ENCODE measurements at places on chromosomes 3 and 15.

DNA sequence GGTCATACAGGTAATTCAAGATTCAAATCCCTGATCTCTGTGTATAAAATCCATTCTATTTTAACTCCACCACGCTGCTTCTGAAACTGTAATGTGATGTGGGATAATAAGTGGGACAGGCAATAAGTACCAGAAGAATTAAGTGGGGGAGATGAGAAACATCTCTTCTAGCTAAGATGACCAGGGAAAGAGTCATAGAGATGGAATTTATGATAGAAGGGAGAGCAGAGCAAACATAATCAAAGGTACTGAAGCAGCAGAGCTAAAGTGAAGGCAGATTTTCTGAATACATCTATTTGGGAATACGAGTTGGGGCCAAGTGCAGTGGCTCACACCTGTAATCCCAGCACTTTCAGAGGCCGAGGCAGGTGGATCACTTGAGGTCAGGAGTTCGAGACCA lies 4.9 kb downstream of the MRPL47 start:
- DNase-seq: no peak

DNA sequence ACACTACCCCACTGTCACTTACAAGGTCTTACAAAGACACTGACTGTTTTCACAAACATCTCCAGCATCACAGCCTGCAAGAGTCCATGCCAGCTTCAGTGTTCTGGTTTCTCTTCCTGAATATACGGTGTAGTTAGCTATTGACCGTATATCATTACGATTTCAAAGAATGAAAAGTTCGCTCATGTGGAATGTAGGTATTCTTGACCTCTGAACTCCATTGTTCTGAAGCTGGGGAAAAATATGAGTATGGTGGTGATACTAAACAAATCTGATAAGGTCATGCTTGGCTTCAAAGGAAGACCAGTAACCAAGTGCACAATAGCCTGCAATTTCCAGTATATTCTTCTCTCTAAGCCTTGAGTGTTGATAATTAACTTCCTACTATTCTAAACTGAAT lies 315.7 kb upstream of the WNT5A start:
- DNase-seq: no peak

- DNase-seq: no peak
These were observed 100.7 kb downstream of the SNRPN start for GRCh38 chr15:25055356-25056068.

DNA sequence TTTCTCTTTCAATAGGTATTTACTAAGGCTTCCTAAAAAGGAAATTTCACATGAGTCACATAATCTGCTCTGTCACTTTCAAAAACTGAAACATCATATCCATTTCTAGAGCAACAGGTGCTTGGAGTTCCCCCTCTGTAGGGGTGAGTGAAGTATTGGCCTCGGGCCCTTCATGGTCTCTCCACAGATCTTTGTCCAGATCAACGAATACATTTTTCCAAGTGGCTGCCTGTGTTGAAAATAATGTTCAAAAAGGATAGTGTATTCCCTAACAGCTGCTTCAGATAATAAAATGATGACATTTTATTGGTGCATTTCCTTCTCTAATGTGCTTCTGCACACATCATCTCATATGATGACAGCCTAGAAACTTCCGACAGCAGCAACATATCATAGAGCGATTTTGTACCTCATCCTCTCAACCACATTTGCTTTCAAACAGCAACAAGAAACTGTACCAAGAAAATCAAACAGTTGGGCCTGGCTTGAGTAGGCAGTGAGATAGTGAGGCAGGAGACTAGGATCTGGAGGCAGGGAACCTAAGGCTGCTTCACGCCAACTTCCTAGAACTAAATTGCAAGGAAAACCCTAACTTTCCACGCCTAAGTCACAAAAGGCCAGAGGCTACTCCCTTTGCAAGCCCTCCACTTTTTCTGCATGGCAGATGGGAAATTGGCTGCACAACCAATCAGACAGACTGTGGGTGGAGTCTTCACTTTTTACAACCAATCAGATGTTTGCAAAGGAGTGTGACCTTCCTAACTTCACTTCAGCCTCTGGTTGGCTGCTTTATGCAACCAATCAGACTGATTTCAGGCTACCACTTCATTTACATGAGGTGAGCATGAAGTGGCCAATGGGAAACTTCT lies 340.2 kb downstream of the LRRC3B start:
- no peak for DNase-seq

- DNase-seq: no peak
These were observed 105.3 kb downstream of the CHDH start for GRCh38 chr3:53740956-53741355.

DNA sequence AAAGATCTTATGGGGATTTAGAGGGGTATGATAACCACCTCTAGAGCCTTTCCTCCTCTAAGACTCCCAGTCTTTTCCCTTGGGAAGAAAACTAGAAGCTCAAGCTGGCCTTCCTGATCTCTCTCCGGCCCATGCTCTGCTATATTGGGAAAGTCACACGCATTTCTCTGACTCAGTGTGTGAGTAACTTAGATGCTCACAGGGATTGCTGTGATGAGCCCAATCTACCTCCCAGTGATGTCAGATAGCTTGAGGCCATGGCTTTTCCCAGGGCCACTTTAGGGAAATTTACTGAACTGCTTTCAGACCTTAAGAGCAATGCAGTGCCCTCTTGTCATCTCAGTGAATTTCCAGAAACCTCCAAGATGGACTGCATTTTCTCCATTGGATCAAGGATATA lies 8.6 kb upstream of the ST8SIA2 start:
- DNase-seq: no peak

- no peak for DNase-seq
These were observed 192.6 kb upstream of the POU1F1 start for GRCh38 chr3:87468938-87469337.

GRCh38 chr15:76059320-76060117 lies at the start of gene TMEM266:
TSS of gene TMEM266 (plus strand) at chr15:76059985. CDS start at chr15:76134264, 74,279 bp downstream.
- DNase-seq: peak; percentile 48

GRCh38 chr15:89370120-89370977 lies 35.7 kb upstream of the POLG start:
- no peak for DNase-seq

GRCh38 chr3:151499168-151499567 lies 38.3 kb upstream of the IGSF10 start:
- DNase-seq: no peak

- no peak for DNase-seq
These were observed 156.4 kb upstream of the CBLB start for GRCh38 chr3:106025151-106025722.

- no peak for DNase-seq
These were observed 996.5 kb downstream of the TUSC7 start for GRCh38 chr3:117706037-117706436.

- no peak for DNase-seq
These were observed 32.0 kb upstream of the PPP4R2 start for GRCh38 chr3:72964633-72965032.

DNA sequence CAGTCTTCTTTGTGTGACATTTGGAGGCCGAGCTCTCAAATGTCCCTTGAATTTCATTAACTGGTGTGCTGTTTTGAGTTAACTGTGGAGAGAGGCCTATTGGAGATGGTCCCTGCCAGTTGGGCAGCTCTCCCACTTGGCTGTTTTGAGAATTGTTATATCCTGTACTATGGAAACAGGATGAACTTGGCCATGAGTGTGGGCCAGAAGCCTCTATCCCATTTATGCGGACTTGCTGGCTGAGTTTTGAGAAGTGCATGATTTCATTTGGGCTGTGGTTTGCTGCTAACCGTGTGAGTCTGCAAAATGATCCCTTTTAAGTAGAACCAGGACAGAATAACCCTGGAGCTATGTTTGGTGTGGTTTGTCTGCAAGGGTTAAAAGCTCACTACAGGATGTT lies 366.0 kb downstream of the PTPRG start:
- DNase-seq: peak; percentile 69

DNA sequence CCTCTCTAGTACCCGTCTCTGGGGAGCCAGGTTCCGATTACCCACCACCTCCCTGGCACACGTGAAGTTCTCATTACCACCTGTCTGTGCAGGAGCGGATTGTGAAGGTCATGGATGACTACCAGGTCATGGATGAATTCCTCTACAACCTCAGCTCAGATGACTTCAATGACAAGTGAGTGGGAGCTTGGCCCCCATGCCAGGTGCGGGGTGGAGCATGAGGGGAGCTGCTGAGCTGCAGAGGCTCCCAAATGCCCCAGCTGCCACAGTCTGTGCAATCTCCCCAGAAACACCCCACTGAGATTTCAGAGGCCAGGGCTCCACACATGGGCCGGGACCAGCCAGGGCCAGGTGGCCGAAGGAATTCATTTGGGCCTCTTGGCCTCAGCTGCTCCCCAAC lies 34.3 kb downstream of the DNAH1 start:
- DNase-seq: no peak

DNA sequence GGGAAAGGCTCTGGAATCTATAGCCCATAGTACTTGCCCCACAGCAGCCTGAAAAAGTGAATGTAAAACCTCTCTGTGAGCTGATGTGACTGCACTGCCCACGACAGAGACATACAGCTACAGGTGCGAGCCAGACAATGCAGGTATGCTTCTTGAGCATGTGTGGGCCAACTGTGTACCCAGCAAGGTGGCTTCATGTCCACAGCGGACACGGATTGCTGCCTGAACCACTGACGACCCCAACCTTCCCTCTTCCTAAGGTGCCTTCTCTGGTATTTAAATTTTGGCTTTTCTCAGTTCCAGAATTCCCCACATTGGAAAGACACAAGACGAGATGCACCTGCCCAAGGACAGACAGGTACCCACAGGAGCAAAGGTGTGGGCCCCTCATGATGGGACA lies 65.8 kb downstream of the SCN5A start:
- DNase-seq: no peak

GRCh38 chr3:112247350-112247749 lies 46.7 kb downstream of the SLC9C1 start:
- no peak for DNase-seq

- DNase-seq: no peak
These were observed 24.6 kb downstream of the AQR start for GRCh38 chr15:34944936-34945335.

DNA sequence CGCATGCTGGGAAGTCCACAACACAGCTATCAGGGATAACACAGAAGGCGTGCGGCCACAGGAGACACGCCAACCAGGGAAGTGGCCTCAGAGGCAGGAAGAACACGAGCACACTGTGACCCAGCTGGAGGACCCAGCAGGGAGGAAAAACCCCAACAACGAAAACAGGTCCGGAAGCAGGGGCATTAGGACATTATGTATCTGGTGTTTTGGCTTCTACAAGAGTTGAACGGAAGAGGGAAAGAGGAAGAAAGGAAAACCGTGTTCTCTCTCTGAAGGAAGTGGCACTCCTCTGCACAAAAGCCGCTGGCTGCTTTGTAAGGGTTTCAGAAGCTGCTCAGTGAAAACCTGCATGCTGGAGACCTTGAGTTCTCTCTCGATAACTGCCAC lies 61.8 kb downstream of the HACD2 start:
- peak; percentile 52 for DNase-seq

DNA sequence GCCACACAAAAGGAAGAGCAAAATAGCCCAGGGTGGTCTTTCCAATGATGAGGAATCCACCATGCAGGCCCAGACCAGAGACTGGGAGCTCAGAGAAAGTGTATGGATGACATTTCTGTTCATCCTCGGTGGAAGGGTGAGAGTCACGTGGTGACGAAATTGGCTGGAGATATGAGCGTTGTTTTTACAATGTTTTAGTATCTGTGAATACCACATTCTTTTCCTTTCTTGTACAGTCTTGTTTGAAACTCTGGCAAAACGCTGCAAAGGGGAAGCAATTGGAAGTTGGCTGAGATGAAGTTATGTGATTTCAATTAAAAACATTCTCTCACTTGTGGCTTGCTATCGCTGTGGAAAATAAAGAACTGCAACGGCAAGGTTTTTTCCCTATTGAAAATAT lies 137.5 kb downstream of the MAGI1 start:
- no peak for DNase-seq

DNA sequence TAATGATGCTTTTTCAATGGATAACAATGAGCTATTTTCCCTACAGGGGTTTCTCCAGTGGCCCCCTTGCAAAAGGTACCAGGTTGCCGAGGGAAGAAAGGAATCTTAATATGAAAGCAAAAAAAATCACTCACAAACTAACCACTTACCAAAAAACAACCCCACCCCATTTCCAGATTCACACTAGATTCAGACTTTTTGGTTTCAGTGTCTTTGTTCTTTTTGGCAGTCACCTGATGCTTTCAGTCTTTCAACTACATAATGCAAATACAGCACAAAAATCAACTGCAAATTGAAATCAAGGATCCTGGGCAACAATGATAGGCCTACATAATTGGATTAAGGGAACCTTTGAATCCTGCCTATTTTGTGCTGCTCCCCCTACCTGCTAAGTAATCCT lies 71.1 kb upstream of the RAP2B start:
- DNase-seq: no peak

DNA sequence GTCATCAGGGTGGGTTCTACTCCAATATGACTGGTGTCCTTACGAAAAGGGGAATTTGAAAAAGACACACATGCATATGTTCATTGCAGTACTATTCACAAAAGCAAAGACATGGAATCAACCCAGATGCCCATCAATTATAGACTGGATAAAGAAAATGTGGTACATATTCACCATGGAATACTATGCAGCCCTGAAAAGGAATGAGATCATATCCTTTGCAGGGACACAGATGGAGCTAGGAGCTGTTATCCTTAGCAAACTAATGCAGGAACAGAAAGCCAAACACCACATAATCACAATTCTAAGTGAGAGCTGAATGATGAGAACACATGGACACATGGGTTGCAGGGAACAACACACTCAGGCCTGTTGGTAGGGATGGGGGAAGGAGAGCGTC lies 24.8 kb upstream of the TICRR start:
- no peak for DNase-seq

DNA sequence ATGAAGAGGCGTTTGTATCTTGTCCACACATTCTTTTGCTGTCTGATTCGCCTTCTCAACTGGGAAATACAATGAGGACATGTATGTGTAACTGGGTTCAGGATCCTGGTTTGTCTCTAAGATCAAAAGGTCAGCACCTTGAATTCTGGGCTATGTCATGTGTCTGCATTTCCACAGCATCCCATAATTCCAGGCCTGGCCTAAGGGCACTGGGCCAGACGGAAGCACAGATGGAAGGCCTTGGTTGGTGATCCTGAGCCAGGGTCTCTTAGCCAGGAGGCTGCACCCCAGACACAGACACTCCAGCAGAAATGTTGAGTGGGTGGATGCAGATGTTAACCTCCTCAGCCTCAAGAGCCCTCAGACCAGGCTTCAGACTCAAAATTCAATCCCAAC lies 23.7 kb upstream of the HERC1 start:
- no peak for DNase-seq

DNA sequence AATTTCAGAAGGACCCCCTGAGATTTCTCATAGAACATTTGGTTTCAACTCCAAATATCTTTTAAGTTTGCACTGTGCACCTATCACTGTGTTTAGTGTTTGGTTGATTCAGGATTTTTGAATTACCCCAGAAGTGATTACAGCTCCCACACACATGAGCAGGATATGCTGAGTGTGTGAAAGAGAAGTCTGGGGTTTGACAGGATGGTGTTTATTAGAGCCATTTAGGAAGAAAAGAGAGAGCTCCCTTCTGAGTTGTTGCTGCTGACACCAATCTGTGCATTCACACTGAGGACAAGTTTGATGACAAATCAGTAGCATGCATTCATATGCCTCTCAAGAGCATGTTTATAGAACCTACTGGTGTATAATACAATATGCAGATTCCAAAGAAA lies 118.1 kb downstream of the RPL22L1 start:
- DNase-seq: peak; percentile 29

- DNase-seq: peak; percentile 48
These were observed 68.9 kb upstream of the ARL8B start for GRCh38 chr3:5053021-5053831.

Measured in Ammon's horn (tissue), 1 donor.